Left kidney (tissue), 8 donors: ENCODE measurements at places on chromosomes 16 and 17.

DNA sequence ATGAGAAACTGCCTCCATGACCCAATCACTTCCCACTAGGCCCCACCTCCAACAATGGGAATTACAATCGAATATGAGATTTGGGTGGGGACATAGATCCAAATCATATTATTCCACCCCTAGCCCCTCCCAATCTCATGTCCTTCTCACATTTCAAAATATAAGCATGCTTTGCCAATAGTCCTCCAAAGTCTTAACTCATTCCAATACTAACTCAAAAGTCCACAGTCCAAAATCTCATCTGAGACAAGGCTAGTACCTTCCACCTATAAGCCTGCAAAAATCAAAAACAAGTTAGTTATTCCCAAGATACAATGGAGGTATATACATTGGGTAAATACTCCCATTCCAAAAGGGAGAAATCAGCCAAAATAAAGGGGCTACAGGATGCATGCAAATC lies 12.9 kb downstream of the CLEC10A start:
- no peak for DNase-seq

GRCh38 chr16:26334218-26335111 lies 642.7 kb downstream of the HS3ST4 start:
- no peak for DNase-seq

DNA sequence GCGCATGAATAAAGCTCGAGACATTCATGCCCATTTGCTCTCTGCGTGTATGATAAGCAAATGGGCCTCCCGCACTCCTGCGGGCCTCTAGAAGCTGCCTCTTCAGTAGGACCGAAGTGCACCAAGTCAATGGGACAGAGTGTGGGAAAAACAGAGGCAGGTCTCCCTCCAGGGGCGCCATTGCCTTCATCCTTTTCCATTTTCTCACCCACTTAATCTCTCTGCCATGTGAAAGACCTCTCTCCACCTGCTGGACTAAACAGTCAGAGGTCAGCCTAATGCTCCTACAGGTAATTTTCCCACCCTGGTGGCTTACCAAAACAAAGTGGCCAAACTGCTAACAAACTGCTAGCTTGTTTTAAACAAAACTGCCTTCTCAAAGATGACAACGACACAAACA lies 210.9 kb downstream of the ZFHX3 start:
- no peak for DNase-seq

DNA sequence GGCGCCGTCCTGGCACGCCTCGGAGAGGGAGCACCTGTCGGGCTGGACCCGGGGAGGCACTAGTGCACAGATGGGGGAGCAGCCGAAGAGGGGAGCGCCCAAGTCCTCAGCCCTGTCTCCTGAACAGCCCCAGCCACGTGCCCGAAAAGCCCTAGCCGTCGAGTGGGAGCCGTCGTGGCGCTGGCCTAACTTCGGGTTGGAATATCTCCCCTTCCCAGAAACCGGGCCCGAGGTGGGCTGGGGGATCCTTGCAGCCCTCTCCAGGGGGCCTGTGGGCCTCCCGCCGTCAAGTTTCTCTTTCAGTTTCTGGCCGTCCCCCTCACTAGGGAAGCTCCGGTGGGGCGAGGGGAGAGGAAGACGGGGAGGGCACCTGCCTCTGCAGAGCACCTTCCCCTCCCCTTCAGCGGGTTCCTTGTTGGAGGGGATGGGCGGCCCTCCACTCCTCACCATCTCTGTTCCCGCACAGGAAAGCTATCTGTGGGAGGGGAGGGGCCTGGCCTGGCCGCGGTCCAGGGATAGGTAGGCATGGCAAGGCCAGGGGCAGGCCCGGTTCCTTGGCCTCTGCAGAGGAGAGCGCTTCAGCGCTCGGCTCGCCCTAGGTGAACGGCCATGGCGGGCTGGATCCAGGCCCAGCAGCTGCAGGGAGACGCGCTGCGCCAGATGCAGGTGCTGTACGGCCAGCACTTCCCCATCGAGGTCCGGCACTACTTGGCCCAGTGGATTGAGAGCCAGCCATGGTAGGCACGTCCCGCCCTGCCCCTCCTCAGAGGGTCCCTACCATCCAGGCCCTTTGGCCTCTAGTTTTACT lies 709 bp downstream of the STAT5A start:
- DNase-seq: no peak

- DNase-seq: no peak
Observed at GRCh38 chr16:89863741-89864526, 9.5 kb upstream of the TCF25 start.

GRCh38 chr17:49910094-49910857 lies 58.7 kb upstream of the DLX4 start:
- no peak for DNase-seq

DNA sequence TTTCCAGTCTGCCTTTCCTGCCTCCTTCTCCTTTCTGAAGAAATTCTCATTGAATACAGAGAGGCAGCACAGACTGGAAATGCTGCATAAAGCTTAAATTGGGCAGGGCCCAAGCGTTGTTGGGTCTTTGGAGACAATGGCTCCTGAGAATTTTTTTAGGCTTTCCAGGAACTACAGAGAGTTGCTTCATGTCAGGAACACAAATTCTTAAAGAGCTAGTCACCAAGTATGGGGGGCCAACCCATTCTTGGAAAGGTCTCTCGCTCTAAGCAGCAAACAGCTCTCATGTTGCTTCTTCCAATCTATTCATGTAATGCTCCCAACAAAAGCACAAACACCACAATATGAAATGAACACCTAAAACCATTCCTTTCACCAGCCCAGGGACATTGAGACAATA lies 6.9 kb downstream of the HNF1B start:
- no peak for DNase-seq
